Right renal pelvis (tissue), 4 donors: ENCODE measurements at places on chromosomes 12 and 14.

GRCh38 chr12:23950775-23951451 lies 1.4 kb upstream of the SOX5 start:
- DNase-seq = peak; percentile 5

- no peak for DNase-seq
Measured at GRCh38 chr12:117876436-117876816, 92.4 kb downstream of the KSR2 start.

- no peak for DNase-seq
Measured at GRCh38 chr12:26017484-26018211, 59.2 kb downstream of the RASSF8 start.

- DNase-seq = no peak
Measured at GRCh38 chr12:105670672-105671071, 340.2 kb downstream of the C12orf75 start.

DNA sequence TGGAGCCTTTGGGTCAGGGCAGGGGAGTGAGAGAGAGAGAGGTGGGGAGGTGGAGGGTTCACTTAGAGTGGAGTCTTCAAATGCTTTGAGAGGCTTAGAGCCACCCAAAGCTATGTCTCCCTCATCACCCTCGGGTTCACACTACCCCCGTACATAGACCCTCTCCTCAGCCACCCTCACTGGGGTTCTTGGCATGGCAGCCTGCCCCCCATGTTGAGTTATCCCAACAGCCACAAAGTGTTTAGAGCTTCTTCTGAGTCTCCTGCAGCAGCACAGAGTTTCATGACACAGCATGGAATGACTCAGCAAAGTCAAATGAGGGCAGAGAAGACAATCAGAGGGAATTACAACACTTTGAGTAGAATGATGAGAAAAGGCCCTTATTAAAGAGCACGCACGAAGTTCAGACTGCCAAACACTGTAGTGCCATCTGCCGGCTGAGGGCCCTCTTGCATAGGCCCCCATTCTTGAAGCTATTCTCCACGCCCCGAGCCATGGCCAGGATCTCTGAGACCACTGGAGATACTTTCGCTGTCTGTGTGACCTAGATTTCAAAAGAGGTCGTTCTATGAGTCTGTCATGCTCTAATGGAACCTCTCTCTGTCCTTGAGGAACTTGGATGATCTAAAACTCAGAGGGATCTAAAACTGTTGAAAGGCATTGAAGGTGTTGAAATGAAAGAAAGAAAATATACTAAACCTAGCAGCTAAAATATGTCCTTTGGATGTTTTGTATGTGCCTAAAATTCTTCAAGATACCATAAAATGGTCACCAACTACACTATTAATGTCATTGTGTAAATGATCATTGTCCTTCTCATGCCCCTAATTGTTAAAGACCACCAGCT lies 221.9 kb downstream of the PELI2 start:
- DNase-seq = peak; percentile 58

GRCh38 chr14:30681752-30682355 lies 59.7 kb downstream of the SCFD1 start:
- no peak for DNase-seq

DNA sequence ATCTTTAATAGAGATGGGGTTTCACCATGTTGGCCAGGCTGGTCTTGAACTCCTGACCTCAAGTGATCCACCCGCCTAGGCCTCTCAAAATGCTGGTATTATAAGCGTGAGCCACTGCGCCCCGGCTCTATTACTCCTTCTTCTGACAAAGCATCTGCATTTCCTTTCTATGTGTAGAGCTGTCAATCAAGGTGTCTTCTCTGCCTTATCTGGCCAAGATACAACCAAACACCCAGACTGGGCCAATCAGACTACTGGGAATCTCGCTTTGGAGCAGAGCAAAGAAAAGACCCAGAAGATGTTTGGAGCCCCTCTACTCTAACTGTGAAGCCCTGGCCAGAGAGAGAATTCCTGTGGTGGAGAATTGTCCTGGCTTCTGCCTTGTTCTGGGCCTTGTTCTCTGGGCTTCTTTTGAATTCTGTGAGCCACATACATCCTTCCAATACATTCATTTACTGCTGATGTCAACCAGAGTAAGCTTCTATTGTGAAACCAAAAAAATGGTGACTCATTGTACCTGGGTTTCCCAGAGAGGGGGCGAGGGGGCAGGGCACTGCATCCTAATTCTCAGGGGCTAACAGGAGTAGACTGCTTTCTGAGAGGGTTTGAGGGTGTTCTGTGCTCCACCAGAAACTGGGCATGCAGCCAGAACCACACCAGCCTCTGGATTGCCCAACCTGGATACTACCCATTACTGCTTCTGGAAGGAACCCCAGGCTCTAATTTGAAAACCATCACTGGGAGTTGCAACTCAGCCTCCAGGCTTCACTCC lies 18.8 kb upstream of the FLVCR2 start:
- DNase-seq = no peak

- DNase-seq = no peak
Measured at GRCh38 chr14:35985474-35986218, 159.5 kb downstream of the BRMS1L start.

- DNase-seq = no peak
Measured at GRCh38 chr12:5328669-5329517, 103.0 kb upstream of the NTF3 start.

DNA sequence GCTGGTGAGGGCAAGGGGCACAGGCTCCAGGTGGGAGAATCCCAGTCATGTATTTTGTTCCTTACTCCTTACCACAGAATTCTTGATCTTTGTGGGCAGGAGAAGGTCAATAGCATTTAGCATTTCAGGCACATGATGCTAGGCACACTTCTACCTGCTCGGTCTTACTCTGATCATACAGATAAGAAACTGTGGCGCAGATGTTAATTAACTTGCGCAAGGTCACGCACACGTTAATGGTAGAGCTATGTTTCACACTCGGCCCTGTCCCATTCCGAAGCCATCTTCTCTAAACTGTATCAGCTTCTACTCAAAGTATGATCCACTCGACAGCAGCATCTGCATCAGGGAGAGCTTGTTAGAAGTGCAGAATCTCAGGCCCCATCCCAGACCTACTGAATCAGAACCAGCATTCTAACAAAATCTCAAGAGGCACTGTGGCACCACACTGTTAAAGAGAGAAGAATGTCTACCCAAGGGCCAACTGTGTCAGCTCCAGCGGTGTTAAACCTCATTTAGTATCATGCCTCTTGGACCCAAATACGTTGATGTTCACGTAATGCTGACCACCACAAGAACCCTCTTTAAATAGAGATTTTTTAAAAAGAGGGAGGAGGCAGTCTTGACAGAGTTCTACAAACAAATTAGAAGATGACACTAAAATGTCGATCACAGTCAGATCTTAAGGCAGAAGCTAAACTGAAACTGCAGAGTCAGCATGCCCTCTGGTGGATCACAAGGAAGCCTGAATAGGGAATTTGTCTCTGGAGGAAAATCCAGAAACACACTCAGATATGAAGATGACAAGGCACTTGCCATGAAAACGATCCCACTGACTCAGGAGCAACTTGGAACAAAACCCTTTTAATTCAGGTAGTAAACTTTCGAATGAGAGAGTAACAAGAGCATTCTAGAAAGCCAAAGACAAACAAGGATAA lies 7.3 kb downstream of the STXBP6 start:
- no peak for DNase-seq

- DNase-seq = no peak
Measured at GRCh38 chr14:69328765-69329164, 68.8 kb downstream of the GALNT16 start.

- DNase-seq = no peak
Measured at GRCh38 chr12:75883241-75883640, 148.3 kb downstream of the PHLDA1 start.

DNA sequence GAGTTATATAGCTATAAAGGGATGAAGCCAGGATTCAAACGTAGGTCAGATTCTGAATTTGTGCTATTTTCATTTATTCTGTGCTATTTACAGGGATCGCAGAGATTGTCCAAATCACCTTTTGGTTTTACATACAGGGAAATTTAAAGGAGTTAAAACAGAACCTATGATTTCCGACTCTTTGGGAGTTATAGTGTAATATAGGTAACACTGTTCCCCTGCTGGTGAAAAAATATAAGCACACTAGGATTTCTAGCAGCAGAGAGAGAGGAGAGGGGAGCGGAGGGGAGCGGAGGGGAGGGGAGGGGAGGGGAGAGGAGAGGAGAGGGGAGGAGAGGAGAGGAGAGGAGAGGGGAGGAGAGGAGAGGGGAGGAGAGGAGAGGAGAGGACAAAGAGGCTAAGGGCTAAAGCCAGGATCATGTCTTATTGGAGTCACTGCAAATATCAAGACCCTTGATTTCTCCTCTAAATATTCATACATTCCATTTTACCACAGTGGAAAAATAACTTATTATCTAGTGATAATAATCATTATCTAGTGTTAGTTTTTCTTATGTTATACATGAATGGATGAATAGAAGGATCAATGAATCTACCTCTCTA lies 46.2 kb upstream of the KCNH5 start:
- DNase-seq = no peak

- no peak for DNase-seq
Measured at GRCh38 chr12:41220931-41221330, 32.8 kb downstream of the PDZRN4 start.

DNA sequence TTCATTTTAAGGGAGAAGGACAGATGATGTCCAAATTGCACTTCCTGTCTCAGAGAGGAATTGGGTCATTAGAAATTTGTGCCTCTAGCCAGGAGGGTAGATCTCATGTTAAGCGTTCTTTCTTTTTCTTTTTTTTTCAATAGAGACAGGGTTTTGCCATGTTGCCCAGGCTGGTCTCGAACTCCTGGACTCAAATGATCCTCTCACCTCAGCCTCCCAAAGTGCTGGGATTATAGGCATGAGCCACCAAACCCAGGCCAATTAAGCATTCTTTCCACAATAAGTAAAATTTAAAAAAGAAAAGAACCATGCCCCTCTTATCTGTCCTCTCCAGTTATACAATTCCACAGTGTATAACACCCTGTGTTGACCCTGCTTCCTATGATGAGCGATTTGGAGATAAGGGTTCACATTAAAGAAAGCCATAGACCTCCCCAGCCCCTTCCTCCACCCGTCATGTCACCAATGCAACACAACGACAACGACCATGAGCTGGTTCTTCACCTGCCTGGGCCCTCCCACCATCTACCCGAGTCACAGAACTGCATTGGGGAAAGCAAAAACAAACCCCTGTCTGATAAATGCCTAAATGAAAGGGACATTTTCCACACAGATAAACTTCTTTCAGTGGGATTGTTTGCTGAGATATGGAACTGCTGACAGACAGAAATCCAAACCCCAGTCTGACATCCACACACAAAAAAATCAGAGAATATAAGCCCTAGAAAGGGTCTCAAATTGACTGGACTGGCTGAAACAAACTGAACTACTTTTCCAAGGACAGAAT lies 37.3 kb downstream of the SSH1 start:
- no peak for DNase-seq

GRCh38 chr14:99805757-99806439 lies 12.7 kb downstream of the EML1 start:
- no peak for DNase-seq

DNA sequence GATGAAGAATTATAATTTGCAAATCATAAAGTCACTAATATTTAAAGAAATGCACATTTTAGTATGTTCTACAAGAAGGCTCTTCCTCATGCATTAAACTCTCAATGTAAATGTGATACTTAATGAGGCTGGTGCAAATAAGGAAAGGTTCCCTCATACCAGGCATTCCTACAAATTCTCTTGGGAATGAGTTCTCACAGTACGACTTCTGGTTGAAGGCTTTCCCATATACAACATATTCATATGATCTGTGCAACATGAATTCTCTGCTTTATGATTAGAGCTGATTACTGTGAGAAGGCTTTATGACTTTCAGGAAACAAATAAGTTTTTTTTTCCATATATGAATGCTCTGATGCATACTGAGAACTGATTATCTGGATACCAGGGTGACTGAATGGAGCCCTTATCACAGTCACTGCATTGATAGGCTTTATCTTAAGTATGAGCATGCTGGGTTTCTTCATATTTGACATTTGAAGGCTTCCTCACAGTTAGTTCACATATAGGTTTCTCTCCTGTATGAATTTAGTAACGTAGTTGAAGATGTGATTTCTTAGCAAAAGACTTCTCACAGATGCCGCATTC lies 293.9 kb downstream of the RAD51B start:
- DNase-seq = no peak

DNA sequence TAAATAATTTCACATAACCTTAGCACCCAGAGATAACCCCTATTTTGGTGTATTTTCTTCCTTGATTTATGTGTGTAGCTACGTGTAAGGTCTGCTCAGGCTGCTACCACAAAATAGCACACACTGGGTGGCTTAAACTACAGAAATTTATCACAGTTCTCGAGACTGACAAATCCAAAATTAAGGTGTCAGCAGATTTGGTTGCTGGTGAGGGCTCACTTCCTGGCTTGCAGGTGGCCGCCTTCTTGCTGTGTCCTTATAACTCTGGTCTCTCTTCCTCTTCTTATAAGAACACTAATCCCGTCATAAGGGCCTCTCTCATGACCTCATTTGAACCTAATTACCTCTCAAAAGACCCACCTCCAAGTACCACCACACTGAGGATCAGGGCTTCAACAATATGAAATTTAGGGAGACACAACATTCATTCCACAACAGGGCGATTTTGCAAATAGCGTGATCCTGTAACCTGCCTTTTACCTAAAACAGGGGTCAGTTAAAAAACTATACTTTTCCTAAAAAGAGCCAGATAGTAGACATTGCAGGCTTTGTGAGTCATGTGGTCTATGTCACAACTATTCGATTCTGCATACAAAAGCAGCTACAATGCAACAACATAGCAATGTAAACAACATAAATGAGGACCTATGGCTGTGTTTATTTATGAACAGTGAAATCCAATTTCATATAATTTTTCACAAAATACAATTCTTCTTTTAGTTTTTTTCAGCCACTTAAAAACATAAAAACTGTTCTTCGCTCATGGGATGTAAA lies 371.7 kb downstream of the DPF3 start:
- no peak for DNase-seq

- DNase-seq = no peak
Measured at GRCh38 chr14:103512701-103513611, 9.7 kb downstream of the CKB start.

DNA sequence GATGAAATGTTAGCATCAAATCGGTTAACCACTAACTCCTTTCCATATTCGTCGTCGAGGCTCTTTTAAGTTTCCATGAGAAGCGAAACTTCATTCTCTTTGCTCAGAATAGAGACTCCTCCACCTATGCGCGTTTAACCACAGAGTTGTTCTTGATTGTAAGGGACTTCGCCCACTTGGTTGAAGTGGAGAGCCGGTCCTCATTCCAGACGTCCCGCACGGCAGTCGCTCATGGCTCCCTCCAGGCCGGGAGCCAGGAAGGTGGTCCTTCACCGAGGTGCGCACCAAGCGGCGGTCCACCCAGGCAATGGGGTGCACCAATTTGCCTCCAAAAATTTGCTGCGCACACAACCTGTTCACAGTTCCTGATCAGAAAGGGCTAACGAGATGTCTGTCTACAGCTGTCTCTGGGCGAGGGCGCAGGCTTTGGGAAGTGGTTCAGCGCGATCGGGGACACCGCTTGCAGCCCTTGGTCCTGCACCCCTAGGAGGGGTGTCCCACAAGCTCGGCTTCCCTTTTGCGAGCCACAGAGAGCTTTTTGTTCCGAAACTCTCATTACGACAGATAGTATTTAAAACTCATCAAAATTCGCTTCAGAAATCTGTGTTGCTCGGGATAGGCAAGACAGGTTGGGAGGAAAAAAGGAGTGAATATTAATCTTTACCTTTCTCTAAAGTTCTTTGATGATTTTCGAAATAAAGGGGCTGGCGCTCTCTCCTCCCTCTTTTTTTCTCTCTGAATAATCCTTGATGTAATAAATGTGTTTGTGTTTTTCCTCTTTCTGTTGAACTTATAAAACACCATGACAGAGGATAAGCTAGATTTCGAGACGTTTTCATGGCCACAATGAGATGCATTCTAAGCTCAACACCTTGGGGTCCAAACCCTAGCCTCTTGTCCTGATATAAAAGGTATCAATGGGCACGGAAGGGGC lies 6.4 kb upstream of the ALX1 start:
- DNase-seq = no peak
